CD4-positive, alpha-beta T cell (primary cell): ENCODE measurements at places on chromosomes 12 and 14.

DNA sequence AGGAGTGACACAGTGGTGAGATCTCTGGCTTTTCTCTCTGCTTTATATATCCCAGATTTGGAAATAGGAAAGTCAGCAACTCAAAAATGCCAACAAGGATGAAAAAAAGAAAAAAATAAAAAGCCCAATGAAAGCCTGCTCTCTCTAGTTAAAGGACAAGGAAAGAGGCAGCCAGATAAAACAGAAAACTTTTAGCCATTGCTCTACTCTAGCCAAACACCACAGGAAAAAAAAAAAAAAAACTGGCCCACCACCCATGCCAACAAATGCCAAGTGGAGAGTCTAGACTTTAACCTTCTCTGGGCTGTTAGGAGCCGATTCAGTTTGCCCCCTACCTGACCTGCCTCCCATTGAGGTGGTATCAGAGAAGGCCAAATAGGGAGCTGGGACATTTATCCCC lies 222.3 kb upstream of the TMTC1 start:
- DNase-seq, result no peak

DNA sequence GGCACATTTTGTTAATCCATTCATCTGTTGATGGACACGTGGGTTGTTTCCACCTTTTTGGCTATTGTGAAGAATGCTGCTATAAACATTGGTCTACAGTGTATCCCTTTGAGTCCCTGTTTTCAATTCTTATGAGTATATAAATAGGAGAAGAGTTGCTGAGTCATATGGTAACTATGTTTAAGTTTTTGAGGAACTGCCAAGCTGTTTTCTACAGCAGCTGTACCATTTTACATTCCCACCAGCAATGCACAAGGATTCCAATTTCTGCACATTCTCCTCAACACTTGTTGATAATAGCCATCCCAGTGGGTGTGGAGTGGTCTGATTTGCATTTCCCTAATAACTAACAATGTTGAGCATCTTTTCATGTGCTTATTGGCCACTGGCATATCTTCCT lies 6.9 kb upstream of the SVOP start:
- no peak for DNase-seq

- no peak for DNase-seq
Observed at GRCh38 chr14:71113376-71113775, 206.1 kb downstream of the PCNX1 start.

DNA sequence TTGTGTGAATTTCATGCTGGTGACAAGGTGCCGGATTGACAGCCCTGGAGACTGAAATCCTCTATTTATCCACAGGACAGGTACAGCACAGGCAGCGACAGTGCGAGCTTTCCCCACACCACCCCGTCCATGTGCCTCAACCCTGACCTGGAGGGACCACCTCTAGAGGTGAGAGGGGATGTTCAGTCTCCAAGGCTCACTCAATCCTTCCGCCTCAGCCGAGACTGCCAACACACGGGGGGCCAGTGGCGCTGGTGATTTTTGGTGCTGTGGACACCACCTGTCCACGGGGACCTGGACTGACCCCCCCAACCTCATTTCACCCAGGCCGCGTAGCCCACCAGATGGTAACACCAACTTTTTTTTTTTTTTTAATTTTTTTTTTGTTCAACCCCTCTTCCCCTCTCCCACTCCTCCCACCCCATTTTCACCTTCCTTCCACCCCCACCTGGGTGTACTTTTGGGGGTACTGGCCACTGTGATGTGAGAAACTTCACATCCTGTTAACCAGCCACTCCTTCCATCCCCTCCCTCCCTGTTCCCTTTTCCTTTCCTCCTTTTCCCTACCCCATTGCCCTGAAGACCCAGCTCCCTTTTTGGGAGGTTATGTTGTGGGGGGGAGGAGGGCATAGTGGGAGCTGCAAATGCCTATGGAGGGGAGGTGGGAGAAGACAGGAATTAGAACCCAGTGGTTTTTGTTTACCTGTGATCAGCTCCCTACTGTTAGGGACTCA lies 12.9 kb downstream of the PCBP2 start:
- no peak for DNase-seq

GRCh38 chr12:9319842-9320173 lies 111.6 kb upstream of the PZP start:
- DNase-seq, result no peak

- no peak for DNase-seq
Observed at GRCh38 chr14:67919259-67920032, 99.9 kb downstream of the RAD51B start.

GRCh38 chr12:3747976-3748619 lies 4.8 kb downstream of the CRACR2A start:
- no peak for DNase-seq

DNA sequence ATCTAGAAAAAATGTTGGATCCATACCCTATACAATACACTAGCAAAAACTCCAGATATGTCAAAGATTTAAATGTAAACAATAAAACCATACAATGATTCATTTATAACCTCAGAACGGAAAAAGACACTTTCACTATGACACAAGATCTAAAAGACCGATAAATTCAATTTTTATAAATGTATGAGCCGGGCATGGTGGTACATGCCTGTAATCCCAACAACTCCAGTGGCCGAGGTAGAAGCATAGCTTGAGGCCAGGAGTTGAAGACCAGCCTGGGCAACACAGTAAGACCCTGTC lies 2.5 kb upstream of the SOS2 start:
- DNase-seq, result no peak

DNA sequence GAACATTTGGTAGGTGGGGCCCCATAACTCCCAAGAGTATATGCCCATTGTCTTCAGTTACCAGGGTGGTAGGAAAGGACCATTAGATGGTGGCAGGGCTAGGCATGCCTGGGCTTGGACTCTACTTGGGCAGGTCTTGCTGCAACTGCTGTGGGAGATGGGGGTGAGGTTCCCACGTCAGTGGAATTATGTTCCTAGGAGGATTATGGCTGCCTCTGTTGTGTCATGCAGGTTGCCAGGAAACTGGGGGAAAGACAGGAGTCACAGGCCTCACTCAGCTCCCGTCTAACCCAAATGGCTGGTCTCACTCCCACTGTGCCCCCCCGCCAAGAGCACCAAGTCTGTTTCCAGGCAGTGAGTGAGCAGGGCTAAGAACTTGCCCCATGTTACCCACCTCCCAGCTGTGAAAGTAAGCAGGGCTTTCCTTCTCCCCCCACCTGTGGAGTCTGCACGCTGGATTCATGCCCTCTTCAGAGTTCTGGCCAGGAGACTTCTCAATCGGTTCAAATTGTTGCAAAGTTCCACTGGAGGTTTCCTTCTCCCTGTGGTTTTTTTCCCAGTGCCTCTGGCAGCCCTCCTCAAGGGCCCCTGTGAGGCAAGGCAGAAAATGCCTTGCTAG lies 337.5 kb downstream of the CCDC91 start:
- DNase-seq, result no peak

DNA sequence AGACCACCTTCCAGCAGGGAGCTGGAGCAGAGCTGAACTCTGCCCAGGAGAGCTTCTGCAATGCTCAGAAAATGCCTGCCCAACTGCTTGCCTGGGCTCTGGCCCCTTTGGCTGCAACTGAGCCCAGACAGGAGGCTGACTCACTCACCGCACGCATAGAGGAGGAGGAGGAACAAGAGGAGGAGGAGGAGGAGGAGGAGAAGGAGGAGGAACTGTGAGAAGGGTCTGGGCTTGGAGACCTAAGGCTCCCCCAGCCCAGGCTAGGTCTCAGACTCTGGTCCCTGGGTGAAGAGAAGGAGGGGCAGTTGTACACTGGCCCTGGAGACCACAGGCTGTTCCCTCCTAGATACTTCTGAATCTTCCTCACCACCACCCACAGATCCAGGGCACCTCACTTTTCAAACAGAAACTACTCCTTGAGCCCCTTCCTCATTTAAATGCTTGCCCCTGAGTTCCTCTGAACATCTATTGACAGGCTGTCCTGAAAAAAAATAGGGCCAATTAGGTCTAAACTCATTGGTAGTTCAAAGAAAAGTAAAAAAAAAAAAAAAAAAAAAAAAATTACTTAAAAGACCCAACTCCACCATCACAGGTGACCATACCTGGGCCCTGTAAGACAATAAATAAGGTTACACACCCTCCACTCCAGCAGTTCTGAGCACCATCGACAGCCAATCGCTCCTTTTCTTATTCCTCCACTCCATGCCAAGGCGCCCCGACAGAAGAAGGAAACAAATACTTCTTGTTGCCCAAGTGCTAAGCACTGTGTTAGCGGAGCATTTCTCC lies 674 bp downstream of the VDR start:
- DNase-seq, result peak; percentile 83

- no peak for DNase-seq
Observed at GRCh38 chr12:18323159-18323558, 61.8 kb downstream of the PIK3C2G start.
